ENCODE measurements at places on chromosomes 13 and 19.

GRCh38 chr13:26325876-26326275, 71.9 kb downstream of the CDK8 start:
- no peak for DNase-seq

DNA sequence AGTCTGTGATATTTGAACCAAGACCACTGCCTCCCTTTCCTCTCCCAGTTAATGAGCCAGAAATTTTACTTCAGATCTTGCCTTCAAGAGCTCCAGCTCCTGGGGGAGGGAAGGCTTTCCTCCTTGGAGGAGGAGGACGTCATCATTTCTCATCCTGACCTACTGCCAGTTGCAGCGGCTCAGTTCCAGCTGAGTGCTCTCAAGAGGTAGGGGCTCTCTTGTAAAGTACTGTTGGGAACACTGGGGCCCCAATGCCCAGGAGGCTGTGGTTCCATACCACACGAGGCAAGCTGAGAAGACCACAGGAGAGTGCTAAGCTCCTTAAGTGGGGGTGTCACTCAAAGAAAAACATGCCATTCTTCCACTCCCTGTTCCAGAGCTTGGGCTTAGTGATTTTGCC, 36.2 kb downstream of the METTL21C start:
- no peak for DNase-seq

DNA sequence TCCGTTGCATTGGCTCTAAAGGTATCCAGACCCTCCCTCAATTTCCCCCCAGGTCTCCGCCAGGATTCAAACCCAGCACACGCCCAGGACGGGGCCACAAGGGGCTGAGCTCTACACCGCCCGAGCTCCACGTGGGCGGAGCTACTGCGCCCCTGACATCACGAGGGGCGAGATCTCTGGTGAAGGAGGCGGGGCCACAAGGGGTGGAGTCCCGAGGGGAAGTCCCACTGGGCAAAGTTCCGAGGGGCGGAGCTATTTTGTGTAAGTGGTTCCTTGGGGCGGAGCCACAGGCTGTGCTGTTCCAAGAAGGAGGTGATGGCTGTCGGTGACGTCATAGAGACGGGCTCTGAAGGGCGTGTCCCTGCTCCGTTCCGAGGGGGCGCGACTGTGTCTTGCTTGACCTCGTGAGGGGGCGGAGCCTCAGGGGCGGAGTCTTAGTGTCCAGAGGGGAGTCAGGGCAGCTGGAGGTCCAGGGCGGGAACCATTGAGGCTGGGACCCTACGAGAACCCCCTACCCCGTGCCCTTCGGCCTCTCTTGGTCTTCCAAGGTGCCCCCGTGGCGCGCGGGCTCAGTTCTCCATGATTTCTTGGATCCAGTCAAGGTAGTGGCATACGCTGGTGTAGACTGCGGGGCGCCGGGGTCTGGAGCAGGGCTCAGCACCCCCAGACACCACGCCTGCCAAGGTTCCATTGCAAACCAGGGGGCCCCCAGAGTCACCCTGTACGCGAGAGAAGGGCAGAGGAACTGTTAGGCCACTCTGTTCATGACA, 1.3 kb upstream of the KLK8 start:
- DNase-seq = no peak

DNA sequence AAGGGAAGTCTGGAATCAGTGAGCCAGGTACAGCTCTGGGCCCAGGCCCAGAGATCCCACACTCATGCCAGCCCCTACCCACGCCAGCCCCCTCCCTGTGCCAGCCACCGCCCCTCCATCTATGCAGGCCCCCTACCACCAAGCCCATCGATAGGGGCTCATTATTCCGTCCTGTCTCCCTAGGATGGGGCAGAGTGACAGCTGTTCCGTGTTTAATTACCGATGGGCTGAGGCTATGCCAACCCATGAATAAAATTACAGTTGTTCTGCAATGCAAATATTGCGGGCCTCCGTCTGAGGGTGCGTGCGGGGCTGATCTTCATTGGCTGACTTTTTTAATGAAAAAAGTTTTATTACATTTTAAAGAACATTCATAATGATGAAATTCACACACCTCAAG, 35.6 kb upstream of the PEPD start:
- DNase-seq = no peak

DNA sequence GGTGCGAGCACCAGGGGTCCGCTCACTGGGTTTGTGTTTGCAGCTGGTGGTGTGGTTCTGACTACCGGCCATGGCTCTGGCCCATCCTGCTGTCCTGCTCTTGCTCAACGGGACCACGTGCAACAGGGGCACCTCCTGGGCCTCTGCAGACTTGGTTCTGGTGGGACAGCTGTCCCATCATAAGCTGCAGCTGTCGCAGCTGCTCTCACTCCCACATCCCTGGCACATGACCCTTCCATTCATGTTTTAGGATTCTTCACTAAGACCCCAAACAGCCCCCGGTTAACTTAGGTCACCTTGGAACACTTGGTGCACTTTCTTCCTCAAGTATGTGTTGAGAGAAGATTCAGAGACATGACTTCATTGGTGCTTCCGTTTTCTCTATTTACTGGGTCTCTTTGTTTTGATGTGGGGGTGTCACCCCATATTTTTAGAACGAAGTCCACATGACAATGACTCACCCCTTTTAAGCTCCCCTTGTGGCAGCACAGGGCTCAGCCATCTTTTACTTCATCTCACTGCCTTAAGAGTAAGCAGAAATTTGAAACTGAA, 68.4 kb upstream of the ARHGEF7 start:
- no peak for DNase-seq

GRCh38 chr13:31008400-31009115, 76.1 kb downstream of the TEX26 start:
- DNase-seq = no peak

DNA sequence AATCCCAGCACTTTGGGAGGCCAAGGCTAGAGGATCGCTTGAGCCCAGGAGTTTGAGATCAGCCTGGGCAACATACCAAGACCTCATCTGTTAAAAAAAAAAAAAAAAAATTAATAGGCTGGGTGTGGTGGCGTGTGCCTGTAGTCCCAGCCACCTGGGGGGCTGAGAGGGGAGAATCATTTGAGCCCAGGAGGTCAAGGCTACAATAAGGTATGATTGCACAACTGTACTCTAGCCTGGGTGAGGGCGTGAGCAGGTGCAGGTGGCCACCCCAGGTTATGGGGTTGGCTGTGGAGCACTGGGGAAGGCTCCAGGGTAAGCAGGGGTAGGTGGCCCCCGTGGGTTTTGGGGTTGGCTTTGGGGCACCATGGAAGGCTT, 33.9 kb downstream of the MCF2L start:
- no peak for DNase-seq

DNA sequence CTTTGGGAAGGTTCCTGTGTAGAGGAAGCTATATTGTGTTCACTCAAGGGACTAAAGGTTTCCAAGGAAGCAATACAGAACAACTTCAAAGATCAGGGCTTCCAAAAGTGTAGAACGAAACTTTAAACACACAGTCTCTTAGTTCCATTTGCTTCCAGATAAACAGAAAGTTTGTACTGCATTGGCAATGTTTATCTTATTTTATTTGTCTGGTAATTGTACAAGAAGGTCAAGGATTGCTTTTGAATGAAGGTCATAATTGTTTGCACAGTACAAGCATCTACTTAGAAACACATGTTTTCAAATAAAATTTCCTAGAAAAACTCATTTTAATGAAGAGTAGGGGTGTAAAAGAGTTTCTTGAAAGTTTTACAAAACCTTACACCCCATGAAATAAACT, 712.7 kb upstream of the SGCG start:
- no peak for DNase-seq

GRCh38 chr13:41387576-41387975, 69.8 kb upstream of the RGCC start:
- DNase-seq = no peak

GRCh38 chr13:103066079-103066780, at the start of gene SLC10A2:
TSS of gene SLC10A2 (minus strand) at chr13:103066417. CDS start at chr13:103066249, 168 bp downstream.
- no peak for DNase-seq

DNA sequence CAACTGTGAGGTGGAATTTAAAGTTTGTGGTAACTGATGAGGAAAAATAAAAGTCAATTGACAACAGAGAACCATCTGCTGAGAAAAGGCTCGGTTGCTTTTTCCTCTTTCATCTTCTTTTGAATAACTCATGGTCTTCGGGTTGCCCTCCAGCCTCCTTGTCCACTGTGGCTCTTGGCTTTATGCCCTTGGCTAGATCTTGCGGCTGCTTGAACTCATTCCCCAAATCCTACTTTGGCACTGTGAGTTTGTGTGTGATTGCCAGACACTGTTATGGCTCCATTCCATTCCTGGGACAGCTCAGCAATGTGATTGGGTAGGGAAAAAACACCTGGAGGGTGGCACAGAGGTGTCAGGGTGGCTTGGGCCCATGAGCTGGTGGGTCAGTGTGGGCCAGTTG, 387.4 kb downstream of the DLEU7 start:
- no peak for DNase-seq

DNA sequence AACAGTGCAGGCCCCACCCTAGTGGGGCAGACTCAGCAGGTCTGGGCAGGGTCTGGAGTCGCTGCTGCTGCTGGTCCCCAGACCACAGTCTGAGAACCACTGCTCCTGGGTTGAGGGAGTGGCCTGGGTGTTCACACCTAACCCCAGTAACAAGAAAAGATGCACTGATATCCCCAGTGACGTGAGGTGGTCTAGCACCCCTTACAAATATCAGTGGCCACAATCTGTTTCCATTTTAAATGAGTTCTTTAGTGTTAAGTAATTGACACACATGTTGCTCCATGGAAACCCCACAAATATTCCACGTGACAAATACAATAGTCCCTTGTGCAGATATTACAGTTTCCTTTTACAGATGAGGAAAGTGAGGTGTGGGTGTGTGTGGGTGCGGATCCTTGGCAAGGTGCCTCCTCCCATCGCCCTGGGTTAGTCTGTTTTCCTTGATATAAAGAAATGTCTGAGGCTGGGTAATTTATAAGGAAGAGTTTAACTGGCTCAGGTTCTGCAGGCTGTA, 96.3 kb upstream of the GPR183 start:
- DNase-seq = peak; percentile 23

GRCh38 chr13:43239275-43239840, 216.0 kb downstream of the DNAJC15 start:
- DNase-seq = no peak

GRCh38 chr13:44434766-44435141, 61.1 kb downstream of the SERP2 start:
- DNase-seq = no peak

- DNase-seq = no peak
Observed at GRCh38 chr19:30229525-30230174, 142.5 kb upstream of the ZNF536 start.

- DNase-seq = no peak
Observed at GRCh38 chr13:22243469-22244163, 572.7 kb downstream of the FGF9 start.

DNA sequence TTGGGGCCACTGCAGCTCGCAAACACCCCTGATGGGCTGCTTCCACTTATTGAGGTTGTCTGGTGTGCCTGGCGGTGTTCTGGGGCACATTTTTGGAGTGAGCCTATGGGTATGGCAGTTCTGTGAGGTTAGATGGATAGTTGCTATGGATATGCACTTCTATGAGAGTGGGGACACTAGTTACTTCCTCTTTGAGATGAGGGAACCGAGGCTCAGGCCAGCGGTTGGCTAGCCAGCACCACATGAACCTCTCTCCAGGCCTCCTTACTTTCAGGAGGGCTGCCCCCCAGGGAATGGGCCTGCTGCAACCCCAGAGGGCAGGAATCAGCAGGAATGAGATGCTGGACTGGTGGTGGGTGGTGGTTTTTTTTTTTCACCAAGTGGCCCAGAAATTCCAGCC, 13.5 kb upstream of the PRR19 start:
- no peak for DNase-seq

- DNase-seq = no peak
Observed at GRCh38 chr19:45402298-45403061, 2.4 kb downstream of the PPP1R13L start.

- no peak for DNase-seq
Observed at GRCh38 chr13:39788102-39788501, 132.6 kb downstream of the COG6 start.

DNA sequence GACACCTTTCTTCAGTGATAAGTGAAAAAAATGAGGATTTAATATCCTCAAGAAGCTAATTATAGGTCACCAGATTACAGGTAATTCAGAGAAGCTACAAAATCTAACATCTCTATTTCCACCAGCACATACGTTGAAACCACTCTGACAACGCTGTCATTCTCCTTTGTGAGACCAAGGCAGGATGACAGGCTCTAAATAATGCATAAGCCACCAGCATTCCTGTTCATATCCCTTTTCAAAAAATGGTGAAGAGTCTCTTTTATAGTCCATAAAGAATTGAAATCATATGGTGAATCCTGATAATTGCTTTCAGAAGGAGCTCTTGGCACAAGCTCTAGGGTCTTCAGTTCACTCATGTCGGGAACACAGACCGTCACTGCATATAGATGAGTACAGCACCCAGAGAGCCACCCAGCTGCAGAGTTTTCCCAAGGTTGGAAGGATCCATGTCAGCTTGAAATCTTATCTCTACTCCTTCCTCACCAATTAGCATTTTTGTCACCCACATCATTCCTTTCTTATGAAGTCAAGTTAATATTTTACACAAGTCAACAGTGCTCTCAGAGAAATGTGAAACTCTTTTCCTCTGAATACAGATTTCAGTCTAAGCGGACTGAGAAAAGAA, 431.4 kb downstream of the TBC1D4 start:
- DNase-seq = no peak

GRCh38 chr13:28654276-28654675, 4.7 kb upstream of the POMP start:
- no peak for DNase-seq
